ENCODE measurements at places on chromosomes 3 and 15.

DNA sequence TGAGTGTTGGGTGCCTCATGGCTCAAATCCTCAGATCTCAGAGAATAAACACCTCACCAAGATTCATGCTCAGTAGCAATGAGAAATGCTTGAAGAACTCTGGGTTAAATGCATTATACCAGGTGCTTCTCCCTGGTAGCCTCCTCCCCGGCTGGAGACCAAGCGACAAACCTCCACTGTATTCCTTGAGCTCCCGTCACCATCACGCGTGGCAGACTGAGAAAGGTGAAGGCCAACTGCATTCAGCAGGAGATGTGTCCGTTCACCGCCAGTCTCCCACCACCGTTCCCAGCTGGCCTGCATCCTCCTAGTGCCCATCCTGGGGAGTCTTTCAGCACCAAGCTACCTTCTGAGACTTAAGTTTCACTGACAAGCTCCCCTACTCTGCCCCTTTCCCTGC is 7.5 kb downstream of the CSTA start:
- no peak for DNase-seq

GRCh38 chr15:85598718-85599398 is 195.9 kb downstream of the KLHL25 start:
- no peak for DNase-seq

DNA sequence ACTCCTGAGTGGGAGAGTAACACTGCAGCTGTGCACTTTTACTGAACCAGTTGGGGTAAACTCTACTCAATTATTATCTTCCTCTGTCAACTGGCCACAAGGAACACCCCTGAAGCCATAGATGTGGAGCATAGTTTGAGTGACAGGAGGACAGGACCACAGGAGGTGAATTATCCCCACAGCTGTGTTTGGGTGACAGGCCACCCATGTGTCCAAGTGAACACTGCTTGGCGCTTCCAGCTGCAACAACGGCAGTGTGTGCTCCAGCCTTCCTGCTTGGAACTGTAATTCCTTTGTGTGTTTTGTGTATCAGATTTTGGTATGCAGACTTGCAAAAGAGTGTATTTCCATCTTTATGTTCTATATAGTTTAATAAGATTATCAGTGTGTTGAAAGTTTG is 20.2 kb upstream of the TSPAN3 start:
- no peak for DNase-seq

DNA sequence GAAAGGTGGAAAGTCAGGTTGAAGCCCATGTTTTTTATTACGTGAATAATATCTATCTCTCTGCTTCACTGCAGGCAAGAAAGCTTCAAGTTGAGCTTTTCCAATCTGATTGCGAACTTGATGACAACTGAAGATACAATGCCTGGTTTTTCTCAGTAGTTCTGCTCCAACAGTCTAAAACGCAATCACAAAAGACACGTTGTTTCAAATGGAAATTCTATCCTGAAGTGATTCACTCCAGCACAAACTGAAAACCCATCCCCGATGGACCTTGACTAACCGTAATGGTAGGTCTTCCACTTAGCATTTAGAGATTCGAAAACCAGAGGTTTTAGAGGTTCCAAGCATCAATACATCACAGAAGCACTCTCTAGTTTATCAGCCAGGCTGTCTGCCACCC is 10.6 kb downstream of the B4GALT4 start:
- no peak for DNase-seq

DNA sequence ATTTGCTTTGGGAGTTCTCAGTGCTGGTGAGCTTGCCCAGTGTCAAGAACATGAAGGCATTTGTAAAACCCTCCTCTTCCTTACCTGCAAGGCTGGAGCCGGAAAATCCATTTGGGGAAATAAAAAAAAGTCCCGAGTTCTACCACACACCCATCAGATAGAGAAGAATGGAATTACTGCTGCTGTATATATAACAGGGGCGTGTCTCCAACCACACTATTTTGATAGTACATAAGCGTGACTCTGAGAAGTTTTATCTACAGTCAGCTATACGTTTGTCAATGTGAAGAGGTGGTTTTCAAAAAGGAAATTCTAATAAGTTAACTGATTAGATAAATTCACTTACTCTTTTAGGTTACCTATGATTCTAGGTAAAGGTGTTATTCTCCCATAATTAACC is 1.3 kb upstream of the CPA3 start:
- no peak for DNase-seq

DNA sequence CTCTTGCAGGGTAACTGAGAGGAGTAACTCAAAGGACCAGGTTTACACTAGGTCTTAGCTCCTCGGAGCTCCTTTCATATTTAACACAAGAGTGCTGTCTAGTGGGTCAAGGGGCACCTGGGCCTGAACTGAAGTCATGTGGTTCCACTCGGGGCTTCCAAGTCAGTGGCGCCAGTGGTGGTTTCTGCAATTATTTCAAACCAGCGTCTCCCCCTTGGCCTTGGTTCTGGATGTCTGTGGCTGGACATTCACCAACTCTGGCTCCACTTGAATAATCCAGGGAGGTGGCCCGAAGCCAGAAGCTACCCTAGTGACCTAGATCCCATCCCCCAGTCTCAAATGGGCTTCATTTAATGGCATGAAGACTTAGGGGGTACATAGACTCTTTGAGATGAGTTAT is 144.3 kb upstream of the ADAMTS9 start:
- DNase-seq = no peak

DNA sequence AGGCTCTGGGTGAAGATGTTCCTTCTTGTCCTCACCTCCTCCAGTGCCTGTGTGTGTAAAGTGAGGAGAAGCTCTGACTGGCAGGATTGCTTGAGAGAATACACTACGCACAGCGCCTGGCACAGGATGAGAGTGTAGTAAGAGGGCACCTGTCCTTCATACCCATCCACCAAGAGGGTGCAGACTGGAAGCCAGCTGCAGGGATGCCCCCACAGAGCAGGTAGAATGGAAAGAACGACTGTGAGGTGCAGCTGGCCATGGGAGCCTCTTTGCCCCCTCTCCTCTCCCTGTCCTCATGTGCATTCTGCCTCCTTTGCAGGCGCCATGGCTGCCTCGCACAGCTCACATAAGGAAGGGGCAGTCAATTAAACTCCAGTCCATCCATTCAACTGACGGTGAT is 12.3 kb downstream of the FBXL22 start:
- no peak for DNase-seq

DNA sequence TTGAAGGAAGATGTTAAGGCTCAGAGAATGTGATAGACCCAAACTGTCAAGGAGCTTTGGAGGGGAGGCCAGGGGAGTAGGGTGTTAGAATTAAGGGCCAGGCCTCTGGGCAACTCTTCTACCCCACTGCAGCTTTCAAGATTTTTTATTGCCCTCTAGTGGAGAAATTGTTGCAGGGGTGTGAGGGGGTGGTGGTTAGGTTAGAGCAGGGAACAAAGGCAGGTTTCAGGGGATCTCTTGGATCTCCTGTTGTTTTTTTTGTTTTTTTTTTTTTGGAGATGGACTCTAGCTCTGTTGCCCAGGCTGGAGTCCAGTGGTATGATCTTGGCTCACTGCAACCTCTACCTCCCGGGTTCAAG is 1.4 kb upstream of the SEC13 start:
- DNase-seq = no peak

DNA sequence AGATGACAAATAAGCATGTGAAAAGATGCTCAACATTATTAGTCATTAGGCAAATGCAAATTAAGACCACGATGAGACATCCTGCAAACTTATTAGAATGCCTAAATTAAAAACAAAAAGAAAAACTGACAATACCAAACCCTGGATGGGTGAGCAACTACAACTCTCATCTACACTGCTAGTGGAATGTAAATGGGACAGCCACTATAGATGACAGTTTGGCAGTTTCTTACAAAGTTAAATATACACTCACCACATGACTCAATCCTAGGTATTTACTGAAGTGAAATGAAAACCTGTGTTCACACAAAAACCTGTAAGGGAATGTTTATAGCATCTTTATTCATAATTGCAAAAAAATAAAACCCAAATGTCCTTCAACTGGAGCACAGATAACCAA is 74.7 kb downstream of the NPTN start:
- no peak for DNase-seq

DNA sequence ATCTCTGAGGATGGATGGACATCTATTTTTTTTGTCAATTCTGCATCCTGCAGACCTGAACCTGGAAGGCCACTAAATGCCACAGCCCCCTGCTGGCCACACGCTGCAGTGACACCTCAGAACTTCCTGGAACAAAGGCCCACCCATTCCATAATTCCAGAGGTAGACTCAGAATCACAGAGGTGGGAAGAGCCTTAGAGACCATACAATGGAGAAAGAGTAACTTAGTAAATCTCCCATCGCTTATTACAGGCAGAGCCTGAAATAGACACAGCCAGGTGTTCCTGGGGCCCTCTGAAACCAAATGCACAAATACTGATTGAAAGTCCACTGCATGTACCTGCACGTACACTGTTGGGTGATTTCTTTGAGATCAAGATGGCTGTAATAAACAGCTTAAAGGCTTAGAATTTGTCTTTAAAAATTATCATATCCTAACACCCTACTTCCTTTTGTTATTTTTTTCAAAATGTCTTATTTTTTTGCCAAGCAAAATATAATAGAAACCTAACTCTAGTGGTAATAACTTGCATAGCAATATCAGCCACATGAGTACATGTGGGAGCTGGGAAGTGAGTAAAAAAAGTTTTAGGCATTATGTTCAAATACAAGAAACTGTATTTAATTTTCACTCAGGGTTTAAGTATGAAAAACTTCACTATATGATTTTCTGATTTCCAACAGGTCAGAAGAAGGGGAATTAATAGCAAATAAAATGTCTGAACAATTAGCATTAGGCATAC is 62.7 kb downstream of the EOMES start:
- no peak for DNase-seq

DNA sequence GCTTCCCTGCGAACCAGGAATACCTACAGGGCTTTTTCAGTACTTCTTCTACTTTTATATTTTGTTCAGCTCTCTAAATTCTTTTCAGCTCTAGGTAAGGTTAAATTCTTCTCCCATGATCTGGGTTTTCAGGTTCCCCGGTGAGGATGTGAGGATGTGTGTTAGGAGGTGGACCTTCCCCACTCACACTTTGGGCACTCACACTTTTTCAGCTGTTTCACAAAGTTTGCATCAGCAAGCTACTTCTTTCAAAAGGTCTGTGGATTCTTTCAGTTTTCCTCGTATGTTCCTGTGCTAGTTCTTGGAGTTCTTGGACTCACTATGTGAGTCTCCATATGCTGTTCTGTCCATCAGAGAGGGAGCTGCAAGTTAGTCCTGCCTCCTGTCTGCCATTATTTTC is 13.9 kb upstream of the OR5K2 start:
- no peak for DNase-seq

- DNase-seq = no peak
Measured at GRCh38 chr15:96075895-96076294, 254.6 kb upstream of the NR2F2 start.

DNA sequence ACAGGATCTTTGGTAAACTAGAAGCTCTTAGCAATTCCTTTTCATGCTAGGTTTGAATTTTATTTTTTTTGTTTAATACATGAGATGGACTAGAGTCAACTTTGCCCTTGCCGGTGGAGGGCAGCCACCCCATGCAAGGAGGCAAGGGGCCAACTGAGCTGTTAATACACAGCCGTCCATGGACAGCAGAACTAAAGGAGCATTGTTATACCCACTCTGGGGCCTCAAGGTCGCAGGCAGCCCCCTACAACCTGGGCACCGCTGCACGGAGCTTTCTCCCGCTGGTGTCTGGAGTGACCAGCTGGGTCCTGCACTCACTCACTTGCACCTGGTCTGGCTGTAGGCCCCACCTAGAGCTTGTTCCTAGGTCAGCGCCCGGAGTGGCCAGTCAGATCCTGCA is 47.9 kb upstream of the ACKR4 start:
- no peak for DNase-seq

GRCh38 chr15:99154271-99154670 is 49.4 kb downstream of the SYNM start:
- no peak for DNase-seq

All from activated CD8-positive, alpha-beta memory T cell treated with anti-CD3 and anti-CD28 coated beads for 48 hours (primary cell).